C1 segment of cervical spinal cord (tissue), 14 donors: ENCODE measurements at places on chromosomes 12 and 14.

DNA sequence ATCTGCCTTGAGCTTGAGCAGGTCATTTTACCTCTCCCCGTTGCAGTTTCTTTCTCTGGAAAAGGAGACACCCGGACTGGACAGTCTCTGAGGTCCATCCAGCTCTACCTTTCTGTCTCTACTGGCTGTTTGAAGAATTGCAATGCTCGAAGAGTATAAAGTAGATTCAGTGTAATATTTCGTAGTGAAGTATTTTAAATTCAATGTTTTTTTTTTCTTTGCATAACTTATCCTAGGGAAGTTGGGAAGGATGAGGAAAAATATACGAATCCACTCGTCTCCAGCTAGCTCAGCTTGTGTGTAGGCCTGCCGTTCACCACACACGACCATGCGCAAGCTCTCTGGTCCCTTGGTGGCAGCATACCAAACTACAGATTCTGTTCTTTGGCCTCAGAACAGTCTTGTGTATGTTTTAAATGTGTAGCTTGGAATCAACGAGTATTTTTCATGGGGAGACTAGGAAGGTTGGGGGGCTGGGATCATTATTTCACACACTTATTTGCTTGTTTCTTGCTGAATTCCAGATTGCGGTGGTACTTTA is 307.9 kb downstream of the CACNA1C start:
- no peak for DNase-seq

DNA sequence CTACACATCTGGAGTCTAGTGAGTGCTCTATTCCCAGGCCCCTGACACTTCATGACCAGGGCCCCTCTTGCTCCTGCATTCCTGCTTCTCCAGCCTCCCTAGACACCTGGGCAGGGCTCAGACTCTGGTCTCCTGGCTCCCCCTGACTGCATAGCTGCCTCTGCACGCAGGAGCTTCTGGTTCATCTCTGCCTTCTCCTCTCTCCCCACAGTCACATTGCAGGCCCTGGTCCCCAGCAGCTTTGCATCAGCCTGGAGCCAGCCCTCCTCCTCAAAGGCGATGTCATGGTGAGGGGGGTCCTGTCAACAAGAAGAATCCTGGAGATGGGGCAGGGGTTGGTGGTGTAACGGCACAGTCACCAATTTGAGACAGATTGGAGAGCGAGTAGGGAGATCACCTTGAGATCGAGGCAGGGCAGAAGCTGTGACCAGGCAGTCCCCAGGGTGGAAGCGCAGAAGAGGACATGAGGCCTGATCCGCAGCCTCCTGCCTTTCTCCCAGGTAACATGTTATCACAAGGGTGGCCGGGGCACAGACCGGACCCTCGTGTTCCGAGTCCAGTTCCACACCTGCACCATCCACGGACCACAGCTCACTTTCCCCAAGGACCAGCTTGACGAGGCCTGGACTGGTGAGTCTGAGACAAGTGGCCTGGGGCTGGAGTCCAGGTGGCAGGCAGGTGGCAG is 8.1 kb downstream of the TNS2 start:
- DNase-seq: no peak

GRCh38 chr14:61229981-61230380 is 51.2 kb downstream of the TMEM30B start:
- DNase-seq: no peak

DNA sequence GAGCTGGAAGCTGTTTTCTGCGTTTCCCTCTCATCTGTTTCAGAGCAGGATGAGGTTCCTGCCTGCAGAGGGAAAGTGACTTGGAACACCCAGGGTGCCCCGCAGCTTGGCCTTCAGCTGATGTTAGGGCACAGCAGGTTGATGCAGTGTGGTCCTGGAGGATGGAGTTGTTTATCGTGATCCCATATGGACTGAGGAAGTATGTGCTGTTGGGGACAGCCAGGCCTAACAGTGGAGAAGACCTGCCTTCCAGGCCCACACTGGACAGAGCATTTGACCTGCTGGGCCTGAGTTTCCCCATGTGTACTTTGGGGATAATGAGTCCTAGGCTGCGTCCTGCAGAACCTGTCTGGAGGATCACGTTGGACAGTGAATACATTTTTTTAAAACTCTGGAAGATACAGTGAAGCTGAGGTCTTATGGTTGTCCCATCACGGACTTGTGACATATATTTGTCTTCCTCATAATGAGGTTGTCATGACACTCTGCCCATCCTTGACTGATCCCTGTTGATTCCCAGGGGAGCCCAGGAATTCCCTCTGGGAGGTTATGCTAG is 12.8 kb downstream of the SERPINA1 start:
- DNase-seq: no peak

- no peak for DNase-seq
These were observed 6.5 kb downstream of the TTC7B start for GRCh38 chr14:90809530-90810312.

GRCh38 chr14:72771561-72771960 is 122.3 kb downstream of the DPF3 start:
- DNase-seq: no peak

DNA sequence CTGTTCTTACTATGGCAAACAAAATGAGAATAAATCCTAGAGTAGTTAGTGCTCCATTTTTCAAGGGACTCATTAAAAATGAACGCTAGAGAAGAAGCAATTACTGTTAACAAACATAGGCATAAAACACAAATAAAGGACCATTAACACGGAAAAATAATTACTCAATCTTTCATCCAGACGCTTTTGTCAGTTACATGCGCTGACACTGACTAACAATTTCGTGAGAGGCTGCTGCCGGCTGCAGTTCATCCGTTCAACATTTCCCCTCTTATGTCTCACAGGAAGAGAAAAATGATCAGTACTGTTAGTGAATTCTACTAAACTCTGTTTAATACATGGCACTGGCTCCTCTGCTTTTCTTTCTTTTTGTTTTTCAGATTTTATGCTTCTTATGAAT is 472.7 kb upstream of the FLRT2 start:
- no peak for DNase-seq

GRCh38 chr14:34168656-34169055 is 217.8 kb upstream of the EGLN3 start:
- DNase-seq: no peak

DNA sequence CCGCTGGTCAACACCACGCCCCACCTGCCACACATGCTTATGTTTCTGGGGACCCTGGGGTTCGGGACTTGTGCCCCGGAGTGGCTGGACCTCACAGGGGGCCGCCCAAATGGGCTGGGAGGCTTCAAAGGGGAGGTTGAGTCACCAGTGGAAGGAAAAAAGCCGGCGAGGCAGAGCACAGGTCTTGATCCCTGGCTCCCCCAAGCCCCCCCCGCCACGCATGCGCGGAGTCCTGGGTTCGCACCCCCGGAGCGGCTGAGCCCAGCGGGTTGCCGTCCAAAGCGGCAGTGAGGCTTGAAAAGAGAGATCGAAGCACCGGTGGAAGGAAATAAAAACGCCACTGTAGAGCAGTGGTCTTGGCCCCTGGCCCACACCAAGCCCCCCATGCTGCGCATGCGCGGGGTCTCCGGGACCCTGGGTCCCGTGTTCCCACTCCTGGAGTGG is 313.5 kb downstream of the ALG10 start:
- no peak for DNase-seq

GRCh38 chr12:4849795-4850345 is 59.8 kb upstream of the KCNA1 start:
- DNase-seq: no peak

GRCh38 chr12:77299001-77299400 is 233.6 kb upstream of the E2F7 start:
- DNase-seq: no peak

- no peak for DNase-seq
These were observed 96.6 kb upstream of the NEDD1 start for GRCh38 chr12:96810477-96810876.

DNA sequence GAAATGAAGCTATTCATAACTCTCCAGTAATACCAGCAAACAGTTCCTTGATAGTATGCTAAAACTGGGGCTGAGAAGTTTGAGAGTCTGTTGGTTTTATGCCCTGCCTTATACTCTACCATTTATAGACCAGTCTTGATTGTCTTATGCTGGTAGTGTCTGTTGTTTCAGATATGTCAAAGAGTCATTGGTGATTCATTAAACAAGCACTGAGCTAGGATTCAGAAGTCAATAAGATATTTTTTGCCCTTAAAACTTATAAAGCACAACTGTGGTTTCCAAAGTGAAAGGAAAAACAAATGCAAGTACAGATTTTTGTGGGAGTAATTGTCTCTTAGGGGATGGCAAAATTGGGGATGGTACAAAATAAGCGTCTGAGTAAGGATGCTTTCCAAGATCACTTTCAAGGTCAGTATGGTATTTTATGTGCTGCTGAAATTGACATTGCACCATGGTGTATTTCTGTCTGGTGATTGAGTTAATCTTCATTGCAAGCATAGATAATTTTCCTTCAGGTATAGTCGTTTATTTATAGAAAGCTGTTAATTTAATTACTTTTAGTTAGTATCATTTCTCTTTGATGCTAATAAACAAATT is 289.5 kb upstream of the E2F7 start:
- DNase-seq: no peak

DNA sequence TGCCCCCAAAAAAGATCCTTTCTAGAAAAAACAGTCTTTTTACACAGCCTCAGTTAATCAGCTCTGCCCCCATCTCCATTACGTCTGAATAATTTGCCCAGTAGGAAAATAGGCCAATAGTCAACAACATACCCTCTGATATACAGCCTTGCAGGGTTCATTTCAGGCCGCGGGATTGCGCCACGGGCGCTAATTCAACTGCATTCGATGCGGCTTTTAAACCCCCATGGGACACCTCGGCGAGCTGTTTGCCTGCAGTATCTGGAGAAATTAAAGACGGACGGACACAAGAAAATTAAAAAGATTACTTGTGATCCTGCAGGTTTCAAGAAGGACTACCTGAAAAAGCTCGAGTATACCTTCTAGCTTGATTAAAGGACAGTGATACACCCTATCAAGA is 36.1 kb downstream of the ERP29 start:
- no peak for DNase-seq

GRCh38 chr14:50335389-50335788 is 23.3 kb downstream of the DMAC2L start:
- DNase-seq: peak; percentile 65

- no peak for DNase-seq
These were observed 808 bp downstream of the MSI1 start for GRCh38 chr12:120367924-120368788.

DNA sequence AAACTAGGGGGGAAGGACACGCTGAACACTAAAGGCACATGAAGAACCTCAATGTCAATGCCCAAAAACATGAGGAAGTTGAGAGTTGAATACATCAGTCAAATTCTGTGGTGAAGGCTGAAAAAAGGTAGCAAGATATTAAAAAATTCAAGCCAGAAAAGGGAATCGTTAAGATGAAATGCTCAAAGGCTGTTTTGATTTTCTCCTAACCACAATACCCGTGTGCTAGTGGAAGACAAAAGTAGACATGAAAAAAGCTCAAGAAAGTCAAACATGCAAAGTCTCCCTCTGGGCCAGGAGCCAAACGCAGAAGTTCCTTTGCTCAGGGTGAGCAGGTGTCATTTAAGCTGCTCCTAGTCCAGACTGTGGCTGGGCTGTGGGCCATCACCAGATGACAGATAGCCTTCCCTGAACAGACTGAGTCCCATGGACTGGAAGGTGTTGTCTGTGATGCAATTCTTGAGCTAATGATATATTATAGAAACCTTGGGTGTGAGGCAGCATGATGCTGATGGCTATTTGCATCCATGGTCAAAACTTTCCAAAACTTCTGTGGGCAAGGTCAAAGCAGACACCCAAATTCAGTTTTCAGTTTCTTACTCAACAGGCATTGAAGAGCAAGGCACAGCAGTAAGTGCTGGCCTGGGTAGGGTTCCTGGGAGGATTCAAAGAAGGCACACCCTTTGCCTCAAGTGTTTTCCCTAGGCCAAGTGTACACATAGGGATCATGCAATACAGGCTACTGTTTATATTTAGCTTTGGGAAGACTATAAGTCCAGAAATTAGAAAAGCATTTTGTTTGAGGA is 81.6 kb downstream of the MYRFL start:
- no peak for DNase-seq

DNA sequence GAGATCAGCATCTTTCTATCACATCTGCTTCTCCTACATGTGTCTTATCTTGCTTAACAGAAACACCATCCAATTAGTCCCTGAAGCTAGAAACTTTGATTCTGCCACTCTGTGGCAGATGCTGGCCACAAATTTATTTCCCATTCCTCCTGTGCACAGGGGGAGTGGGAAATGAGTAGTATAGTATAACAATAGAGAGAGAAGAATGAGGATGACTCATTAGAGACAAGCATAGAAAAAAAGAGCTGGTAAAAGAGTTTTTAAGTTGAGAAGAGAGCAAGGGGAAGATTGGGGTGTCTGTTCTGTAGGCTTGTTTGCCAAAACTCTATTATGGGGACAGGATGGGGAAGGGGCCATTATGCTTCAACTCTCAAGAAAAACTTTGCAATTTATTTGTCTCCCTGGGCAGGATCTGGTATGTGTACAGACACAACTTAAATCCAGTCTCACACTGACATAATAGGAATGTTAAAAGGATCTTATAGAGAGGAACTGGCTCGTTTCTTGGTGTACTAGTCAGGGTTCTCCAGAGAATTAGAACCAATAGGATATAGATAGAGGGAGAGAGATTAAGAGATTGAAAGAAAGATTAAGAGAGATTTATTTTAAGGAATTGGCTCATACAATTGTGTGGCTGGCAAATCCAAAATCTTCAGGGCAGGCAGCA is 142.6 kb upstream of the CPSF6 start:
- no peak for DNase-seq

DNA sequence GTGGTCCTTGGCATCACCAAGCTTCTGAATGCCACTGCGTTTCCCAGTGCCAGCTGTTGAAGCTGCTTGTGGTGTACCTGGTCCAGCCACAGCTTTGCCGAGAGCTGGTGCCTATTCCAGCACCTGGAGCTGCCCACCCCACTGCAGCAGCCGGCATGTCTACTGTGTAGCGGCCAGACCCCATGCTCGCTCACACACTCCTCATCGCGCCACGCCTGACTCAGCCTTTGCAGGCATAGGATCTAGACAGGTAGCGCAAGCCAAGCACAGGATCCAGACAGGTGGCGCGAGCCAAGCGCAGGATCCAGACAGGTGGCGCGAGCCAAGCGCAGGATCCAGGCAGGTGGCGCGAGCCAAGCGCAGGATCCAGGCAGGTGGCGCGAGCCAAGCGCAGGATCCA is 11.6 kb upstream of the ZNF605 start:
- DNase-seq: no peak

DNA sequence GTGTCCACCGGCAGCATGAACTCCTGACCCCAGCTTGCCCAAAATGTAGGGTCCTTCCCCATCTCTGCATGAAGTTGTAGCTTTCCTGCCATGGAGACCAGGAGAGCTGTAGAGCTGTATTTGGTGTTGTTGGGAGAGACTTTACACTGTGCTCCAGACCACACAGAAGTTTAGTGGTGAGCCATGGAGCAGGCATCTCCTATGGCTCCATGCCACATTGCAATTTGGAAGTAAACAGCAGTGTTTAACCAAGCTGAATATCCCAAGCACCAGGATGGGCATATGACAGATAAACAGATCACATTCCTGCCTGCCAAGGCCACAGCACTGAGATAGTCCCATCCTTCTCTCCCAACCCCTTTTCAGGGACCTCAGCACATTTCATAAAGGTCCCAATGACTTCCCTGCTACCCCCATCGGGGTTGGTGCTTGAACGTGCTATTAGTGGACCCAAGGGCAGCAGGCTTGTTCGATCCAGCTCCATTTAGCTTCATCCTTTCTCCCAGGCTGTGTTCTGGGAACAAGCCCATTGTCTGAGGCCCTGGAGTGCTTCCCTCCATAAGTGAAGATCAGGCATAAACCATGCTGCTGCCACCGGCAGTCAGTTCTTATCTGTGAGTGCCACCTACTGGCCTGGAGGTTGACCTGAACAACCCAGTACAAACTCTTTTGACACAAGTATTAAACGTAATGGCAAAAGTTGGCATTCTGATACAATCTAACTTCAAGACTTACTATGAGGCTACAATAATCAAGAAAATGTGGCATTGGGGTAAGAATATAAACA is 172.3 kb upstream of the ATXN7L3B start:
- DNase-seq: no peak
